ENCODE measurements at places on chromosomes 13 and 19. TPM values are rescaled to one million over a fixed set of nuclear protein-coding genes. Genes with fewer than 3 reads are reported as not detected.

DNA sequence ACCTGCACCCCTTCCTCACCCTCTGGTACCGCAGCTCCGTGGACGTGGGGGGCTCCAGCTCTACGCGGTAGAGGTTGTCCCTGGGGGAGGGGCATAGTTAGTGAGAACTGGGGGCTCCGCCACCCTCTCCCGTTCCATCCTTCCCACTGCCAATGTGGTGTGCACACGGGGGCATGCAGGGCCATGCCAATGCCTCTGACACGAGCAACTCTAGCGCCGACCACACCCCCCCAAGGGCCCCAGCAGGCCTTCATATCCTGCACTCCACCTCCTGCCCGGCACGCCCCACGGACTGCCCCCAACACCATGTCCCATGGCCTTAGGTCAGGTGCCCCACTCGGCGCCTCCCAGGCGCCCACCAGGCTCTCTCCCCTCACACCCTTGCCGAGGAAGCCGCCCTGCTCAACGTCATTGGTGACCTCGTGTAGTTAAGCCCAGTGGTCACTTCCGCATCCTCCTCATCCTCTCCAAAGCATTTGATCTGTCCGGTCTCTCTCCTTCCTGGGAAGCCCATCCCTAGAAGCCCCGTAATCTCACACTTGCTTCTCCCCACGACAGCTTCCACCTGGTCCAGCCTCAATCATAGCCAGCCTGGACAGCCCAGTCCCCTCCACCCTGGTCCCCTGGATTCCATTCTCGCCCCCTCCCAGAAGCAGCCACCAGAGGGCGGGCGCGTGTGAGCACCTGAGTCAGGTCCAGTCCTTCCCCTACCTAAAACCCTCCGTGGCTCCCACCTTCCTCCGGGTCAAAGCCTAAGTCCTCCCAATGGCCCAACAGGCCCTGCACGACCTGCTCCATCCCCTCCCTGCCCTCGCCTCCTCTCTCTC is 2.1 kb downstream of the SEMA6B start:
- H3K27me3 ChIP-seq: no peaks in the 10 kb centered on the region
- H3K4me3 ChIP-seq: no peak overlapping the region
- no peak for DNase-seq
- no peak overlapping the region for H3K27ac ChIP-seq

GRCh38 chr19:7637374-7638256 is 705 bp downstream of the STXBP2 start:
- peaks cover 14% of the 10 kb centered on the region for H3K4me1 ChIP-seq
- peak overlapping the region; percentile 81 for H3K4me3 ChIP-seq
- peak overlapping the region; percentile 73 for H3K27ac ChIP-seq

DNA sequence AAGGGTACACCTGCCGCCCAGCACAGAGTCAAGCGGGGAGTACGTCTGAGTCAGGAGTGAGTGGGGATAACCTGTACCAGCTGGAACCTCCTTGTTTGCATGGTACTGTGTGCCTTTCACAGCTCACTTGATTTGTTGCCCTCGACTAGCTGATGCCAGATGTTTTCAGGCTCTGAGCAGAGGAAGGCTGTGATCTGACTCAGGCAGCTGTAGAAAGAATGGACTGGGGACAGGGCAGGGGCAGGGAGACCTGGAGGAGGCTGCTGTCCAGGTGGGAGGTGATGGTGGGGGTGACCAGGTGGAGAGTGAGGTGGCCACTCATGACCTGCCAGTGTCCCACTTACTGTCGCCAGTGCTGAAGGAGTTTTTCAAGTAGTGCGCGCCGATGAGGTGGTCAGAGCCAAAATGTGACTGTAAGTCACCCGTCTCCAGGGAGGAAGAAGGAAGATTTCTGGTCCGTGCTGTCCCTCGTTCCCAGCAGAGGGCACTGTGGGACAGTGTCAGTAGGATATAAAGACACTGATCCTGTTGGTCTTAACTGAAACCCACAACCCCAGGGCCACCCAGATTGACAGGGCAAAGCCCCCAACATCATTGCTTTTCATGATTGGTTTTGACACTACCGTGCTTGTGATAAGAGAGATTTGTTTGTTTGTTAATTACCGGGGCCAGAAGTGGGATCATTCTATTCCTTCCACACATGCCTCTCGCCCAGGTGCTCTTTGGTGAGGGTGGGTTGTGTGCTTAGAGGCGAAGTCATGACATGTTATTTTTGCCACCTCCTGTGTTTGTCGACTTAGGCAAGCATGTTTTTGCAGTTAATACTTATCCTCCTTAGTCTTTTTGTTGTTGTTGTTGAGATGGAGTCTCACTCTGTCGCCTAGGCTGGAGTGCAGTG is 128.4 kb downstream of the DPF1 start:
- peak; percentile 39 for DNase-seq
- no peak overlapping the region for H3K27ac ChIP-seq
- H3K36me3 ChIP-seq: peaks cover 13% of the 10 kb centered on the region
- no peaks in the 10 kb centered on the region for H3K27me3 ChIP-seq
- H3K4me3 ChIP-seq: no peak overlapping the region

DNA sequence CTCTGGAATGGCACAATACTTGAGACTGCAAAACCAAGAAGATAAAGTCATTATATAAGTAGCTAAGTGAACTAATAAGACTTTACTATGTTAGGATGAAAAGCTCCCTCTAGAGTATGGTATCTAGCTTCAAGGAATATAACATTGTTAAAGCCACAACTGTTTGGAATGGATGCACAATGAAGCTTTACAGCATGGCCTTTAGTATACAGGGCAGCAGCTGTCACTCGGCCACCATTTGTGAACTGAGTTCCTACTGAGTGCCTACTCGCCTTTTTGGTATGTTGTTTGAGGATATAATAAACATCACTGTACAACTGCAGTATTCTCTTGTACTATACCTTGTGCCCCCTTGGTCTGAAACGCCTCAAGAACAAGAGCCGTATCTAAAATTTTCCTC is 6.8 kb downstream of the ALG5 start:
- no peak overlapping the region for H3K4me3 ChIP-seq
- no peak for DNase-seq
- peaks cover 85% of the 10 kb centered on the region for H3K36me3 ChIP-seq
- H3K4me1 ChIP-seq: peaks cover 16% of the 10 kb centered on the region
- no peak overlapping the region for H3K27ac ChIP-seq

DNA sequence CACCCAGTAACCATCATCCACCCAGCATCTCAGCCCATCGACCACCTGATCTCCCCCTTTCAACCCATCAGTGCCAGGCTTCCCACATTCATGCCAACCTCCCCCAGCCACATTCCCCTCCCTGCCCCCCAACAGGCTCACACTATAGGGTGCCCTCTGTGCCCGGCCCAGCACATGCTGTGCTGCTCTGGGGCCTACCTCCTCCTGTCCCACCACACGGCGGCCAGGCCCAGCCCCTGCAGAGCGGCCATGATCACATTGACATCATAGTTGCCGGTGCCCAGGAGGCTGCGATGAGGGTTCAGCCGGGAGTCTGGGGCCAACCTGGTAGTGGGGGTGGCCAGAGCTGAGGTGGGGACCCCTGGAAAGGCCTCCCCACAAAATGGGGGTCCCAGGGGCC is 3.6 kb downstream of the JOSD2 start:
- H3K36me3 ChIP-seq: peaks cover 12% of the 10 kb centered on the region
- no peak for DNase-seq
- H3K4me1 ChIP-seq: peaks cover 9% of the 10 kb centered on the region
- no peak overlapping the region for H3K4me3 ChIP-seq
- no peaks in the 10 kb centered on the region for H3K27me3 ChIP-seq

- peaks cover 23% of the 10 kb centered on the region for H3K36me3 ChIP-seq
- H3K4me3 ChIP-seq: no peak overlapping the region
- H3K27ac ChIP-seq: no peak overlapping the region
- no peaks in the 10 kb centered on the region for H3K27me3 ChIP-seq
- no peaks in the 10 kb centered on the region for H3K4me1 ChIP-seq
These were observed 15.0 kb downstream of the LIPE start for GRCh38 chr19:42412227-42412626.

GRCh38 chr13:113666951-113667701 is at the start of gene GRK1:
Gene GRK1, plus strand, starts transcription at chr13:113667219. Its CDS starts 168 bp downstream, at chr13:113667387.
- no peak for DNase-seq
- no peak within 1 kb of the TSS for H3K4me3 ChIP-seq
- H3K36me3 ChIP-seq: no peaks in the 10 kb centered on the region
- no peaks in the 10 kb centered on the region for H3K27me3 ChIP-seq
- H3K4me1 ChIP-seq: no peaks in the 10 kb centered on the region

GRCh38 chr13:92355213-92355612 is 871.4 kb upstream of the GPC6 start:
- no peaks in the 10 kb centered on the region for H3K36me3 ChIP-seq
- no peak overlapping the region for H3K4me3 ChIP-seq
- H3K4me1 ChIP-seq: no peaks in the 10 kb centered on the region
- no peak overlapping the region for H3K27ac ChIP-seq
- H3K27me3 ChIP-seq: no peaks in the 10 kb centered on the region

DNA sequence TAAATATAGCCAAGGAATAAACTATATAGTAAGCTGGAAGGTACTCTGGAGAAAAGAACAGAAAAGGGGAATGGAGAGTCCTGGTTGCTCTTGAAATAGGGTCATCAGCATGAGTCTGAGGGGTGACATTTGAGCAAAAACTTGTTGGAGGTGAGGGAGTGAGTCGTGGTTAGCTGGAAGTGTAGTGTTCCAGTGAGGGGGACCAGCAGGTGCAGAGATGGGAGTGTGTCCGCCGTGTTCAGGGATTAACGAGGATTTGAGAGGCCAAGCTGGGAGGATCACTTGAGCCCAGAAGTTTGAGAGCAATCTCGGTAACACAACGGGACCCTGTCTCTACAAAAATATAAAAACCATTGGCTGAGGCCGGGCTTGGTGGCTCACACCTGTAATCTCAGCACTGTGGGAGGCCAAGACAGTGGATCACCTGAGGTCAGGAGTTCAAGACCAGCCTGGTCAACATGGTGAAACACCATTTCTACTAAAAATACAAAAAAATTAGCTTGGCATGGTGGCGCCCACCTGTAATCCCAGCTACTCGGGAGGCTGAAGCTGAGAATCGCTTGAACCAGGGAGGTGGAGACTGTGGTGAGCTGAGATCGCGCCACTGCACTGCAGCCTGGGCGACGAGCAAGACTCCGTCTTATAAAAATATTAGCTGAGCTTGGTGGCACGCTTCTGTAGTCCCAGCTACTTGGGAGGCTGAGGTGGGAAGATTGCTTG is 1.1 kb downstream of the SUPT5H start:
- peak overlapping the region; percentile 95 for H3K4me3 ChIP-seq
- H3K4me1 ChIP-seq: peaks cover 35% of the 10 kb centered on the region
- no peak for DNase-seq
- peaks cover 48% of the 10 kb centered on the region for H3K36me3 ChIP-seq
- H3K27ac ChIP-seq: peak overlapping the region; percentile 94

DNA sequence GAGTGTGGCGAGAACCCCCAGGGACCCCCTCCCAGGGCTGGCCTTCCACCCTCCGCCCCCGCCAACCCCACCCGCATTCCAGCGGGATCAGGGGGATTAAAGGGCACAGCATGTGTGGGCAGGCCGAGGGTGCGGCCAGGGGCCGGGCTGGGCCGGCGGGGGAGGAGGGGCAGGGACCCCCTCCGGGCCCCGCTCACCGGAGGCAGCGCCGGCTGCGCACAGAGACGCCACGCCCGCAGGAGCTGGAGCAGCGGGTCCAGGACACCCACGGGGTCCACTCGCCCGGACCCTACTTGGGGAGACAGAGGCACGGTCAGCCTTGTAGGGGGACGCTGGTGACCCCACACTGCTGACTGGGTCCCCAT is 2.4 kb downstream of the ADAMTSL5 start:
- DNase-seq: no peak
- H3K36me3 ChIP-seq: peaks cover 3% of the 10 kb centered on the region
- H3K4me1 ChIP-seq: peaks cover 15% of the 10 kb centered on the region
- H3K27me3 ChIP-seq: peaks cover 7% of the 10 kb centered on the region
- no peak overlapping the region for H3K27ac ChIP-seq

- no peak overlapping the region for H3K27ac ChIP-seq
- H3K4me3 ChIP-seq: no peak overlapping the region
- peaks cover 7% of the 10 kb centered on the region for H3K27me3 ChIP-seq
- H3K36me3 ChIP-seq: no peaks in the 10 kb centered on the region
These were observed 56.0 kb upstream of the RGCC start for GRCh38 chr13:41401366-41401765.

GRCh38 chr19:48330012-48330681 is 4.8 kb downstream of the EMP3 start:
- H3K36me3 ChIP-seq: peaks cover 66% of the 10 kb centered on the region
- no peaks in the 10 kb centered on the region for H3K27me3 ChIP-seq
- peak overlapping the region; percentile 84 for H3K27ac ChIP-seq
- H3K4me1 ChIP-seq: peaks cover 58% of the 10 kb centered on the region

GRCh38 chr13:83773961-83774360 is 108.3 kb downstream of the SLITRK1 start:
- DNase-seq: no peak
- H3K27me3 ChIP-seq: no peaks in the 10 kb centered on the region
- H3K4me1 ChIP-seq: no peaks in the 10 kb centered on the region
- no peaks in the 10 kb centered on the region for H3K36me3 ChIP-seq

ZNF878 gene
- total RNA-seq: 0.98 TPM

C19orf67 gene
- 0.75 TPM for total RNA-seq

PDX1 gene
- not detected for total RNA-seq

ZNF256 gene
- total RNA-seq: 2.7 TPM

TMEM255B gene
- total RNA-seq: 2.1 TPM

ZNF837 gene
- 1.5 TPM for total RNA-seq

CD209 gene
- not detected for total RNA-seq

FSD1 gene
- 32.8 TPM for total RNA-seq

KISS1R gene
- 8.0 TPM for total RNA-seq
